Pons (tissue), 1 donor: ENCODE measurements at places on chromosomes 4 and X.

GRCh38 chr4:129429581-129430320, 333.8 kb downstream of the C4orf33 start:
- DNase-seq, result no peak

- DNase-seq, result no peak
These were observed 133.6 kb upstream of the MAMLD1 start for GRCh38 chrX:150229481-150229880.

- DNase-seq, result no peak
These were observed 327.8 kb downstream of the DHX15 start for GRCh38 chr4:24256547-24256946.

DNA sequence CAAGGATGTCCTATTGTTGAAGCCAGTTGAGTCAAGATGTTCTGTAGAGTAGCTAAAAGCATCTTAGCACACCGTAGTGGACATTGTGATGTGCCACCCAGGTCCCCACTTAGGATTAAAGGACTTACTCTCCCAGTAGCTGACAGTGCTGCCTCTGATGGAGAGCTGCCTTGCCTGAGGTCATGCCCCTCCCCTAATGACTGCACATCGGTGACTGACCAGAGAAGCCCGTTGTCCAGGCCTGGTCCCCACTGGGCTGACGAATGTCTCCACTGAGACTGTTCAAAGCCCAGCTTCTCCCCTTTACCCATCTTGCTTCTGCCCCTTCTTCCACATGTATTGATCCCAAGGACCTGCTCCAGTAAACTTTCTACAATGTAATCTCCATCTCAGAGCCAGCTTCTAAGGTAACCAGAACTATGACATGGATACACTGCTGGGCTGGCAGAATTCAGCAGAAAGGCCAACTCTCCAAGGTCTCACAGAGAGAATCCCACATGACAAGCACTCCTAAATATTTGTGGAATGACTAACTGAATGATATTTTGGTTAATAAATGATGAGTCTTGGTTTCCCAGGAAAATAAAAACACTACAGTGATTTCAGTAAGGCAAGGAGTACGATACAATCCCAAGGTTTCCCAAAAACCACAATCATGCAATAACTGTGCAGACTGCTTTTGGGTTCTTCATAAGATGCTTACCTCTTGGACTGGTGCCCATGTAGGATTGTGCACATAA, 82.4 kb upstream of the TMEM150C start:
- DNase-seq, result no peak

- DNase-seq, result peak; percentile 85
These were observed 788 bp downstream of the SAP30 start for GRCh38 chr4:173371292-173372192.

DNA sequence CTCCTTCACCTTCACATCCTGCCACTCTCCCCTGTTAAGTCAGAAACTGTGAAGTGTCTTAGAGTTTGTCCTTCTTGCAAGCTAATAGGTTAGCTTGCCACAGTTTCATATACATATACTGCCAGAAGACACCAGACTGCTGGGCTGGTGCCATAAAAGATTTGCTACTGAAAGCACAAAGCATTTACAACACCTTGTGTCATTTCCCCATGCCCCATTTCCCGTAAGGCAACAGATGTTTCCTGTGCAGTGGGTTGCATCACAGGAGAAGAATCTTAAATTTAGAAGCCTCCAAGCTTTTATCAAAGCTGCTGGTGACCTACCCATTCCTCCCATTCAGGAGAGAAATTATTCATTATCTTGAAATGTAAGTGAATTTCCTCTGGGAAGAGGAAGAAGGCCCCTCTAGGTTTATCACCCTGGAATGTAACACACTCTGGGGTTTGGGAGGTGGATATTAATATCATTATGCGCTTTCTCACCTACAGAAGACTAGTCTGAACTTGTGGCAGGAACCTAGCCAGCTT, 34.5 kb upstream of the RAB33B start:
- peak; percentile 88 for DNase-seq

DNA sequence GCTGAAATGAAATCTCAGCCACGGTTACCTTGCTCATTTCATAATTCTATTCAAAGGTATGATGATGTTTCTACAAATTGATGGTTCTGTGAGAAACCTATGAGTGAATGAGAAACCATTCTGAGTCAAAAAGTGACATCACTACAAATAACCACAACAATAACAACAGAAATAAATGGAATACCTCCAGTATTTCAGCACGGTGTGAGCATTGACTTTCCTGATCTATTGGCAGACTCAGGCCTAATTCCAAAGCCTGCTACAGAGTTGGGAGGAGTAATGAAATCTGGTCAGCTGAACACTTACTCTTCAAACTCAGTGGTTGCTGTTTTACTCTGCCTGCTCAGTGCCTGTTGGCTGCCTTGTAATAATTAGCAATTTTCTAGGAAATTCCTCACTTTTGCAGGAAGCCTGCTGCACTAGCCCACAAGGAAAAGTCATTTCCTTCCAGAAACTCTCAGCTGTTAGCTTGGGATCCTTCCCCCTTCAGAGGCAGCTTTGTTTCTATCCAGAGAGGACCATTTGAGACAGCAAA, 18.8 kb upstream of the SYNPO2 start:
- no peak for DNase-seq

- no peak for DNase-seq
These were observed 383.4 kb downstream of the ANKRD50 start for GRCh38 chr4:124329134-124329533.

GRCh38 chrX:5307416-5307815, 921.3 kb downstream of the NLGN4X start:
- no peak for DNase-seq

DNA sequence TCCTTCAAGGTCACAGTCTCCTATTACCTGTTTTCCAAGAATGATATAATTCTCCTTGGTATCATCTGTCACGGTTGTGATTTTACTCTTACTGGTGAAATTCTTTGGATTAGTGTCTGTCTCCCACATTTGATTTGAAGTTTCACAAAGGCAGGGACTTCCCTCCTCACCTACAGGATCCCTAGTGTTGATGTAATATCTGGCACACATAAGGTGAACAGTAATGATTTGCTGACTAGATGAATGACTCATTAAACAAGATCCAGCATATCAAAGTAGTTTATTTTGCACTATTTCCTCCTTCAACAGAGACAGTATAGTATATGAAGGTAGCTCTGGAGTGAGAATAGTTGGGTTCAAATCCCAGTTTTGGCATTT, 135.3 kb upstream of the IL1RAPL2 start:
- no peak for DNase-seq

DNA sequence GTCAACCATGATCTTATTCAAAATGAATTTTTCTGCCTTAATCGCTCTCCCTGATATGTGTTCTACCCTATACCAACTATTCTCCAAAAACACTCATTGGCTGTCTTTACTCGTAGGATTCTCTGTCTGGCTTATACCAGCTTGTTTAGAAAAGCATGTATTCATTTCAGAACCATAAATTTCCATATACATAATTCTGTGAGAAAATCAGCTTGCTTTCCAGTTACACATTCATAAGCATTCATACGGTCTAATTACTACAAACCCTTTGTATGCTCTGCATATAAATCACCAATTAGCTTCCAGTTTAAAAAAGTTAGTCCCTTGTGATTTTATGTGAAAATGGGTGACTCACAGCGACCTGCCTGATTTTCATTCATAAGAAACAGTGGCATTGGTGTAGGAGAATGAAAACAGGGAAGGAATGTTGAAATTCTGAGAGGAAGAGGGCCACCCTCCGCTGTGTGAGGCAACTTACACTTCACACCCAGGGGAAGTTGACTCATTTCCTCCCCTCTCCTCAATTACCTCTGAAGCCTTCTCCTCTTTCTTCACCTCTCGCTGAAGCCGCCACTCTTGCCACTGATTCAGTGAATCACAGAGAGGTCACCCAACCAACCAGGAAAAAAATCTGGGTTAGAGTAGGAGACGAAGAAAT, 63.3 kb downstream of the MEPE start:
- DNase-seq, result peak; percentile 69

- DNase-seq, result no peak
These were observed 6.8 kb upstream of the G3BP2 start for GRCh38 chr4:75679876-75680575.

- no peak for DNase-seq
These were observed 802 bp downstream of the RFC1 start for GRCh38 chr4:39365360-39365759.

- no peak for DNase-seq
These were observed 41.5 kb downstream of the DTHD1 start for GRCh38 chr4:36322921-36323354.

DNA sequence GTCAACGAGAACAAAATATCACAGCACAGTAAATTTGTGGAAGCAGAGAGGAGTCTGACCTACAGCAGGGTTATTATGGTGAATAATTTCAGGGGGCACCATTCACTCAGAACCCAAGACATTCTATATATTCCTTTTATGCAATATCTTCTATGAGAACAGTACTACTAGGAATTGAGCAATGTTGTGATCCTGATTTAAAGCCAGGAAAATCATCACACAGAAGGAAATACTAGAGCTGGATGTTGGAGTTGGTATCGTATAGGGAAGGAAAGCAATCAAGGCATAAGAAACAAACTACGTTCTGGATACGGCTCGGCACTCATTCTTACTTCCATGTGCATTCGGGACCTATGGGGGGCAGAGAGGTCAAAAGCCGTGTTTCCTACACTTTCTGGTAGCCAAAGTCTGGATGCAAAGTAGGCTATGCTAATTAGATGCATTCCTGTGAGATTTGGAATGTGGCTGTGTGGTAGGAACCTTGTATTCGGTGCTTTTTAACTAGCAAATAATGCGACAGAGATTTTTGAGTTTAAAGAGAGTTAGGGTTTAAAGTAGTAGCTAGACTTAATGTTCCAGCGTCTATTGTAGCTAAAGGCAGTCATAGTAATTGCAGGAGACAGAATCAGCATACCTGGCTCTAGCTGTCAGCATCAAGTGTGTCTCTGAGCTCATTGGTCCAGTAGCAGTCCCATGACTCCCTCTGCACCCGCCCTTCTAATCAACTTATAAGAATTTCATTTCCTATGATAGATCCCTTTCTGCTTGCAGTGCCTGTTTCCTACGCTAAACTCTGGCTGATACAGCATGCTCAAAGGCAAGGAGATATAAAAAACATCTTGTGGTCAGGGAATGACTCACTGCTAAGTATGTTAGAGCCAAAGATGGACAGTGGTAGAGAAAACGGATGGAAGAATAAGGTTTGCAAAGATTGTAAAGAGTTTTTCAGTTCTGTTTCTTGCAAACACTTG, 43.3 kb upstream of the PDGFC start:
- no peak for DNase-seq

DNA sequence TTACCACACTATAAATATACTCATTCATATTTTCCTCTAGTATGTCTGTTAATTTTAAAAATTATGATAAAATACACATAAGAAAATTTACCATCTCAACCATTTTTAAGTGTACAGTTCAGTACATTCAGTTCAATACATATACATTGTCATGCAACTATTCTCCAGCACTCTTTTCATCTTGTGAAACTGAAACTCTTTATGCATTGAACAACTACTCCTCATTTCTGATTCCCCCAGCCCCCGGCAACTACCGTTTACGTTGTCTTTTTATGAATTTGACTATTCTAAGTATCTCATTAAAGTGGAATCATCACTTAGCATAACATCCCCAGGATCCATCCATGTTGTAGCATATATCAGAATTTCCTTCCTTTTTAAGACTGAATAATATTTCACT, 8.7 kb downstream of the SMARCAD1 start:
- no peak for DNase-seq

DNA sequence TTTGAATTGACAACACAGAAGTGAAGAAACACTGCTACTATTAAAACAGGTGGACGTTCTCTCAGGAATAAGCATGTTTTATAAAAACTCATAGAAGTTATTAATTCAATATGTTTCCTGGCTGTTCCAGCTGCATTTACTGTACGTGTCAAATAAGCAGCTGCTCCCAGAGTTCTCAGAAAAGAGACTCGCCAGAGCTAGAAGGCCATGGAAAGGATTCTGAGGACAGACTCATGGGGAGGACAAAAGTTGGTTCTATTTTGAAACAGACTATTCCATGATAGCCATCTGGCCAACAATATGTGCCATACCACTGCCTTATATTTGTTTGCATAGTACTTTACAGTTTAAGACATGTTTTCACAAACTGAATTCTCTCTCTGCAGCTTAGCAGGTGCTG, 136.5 kb downstream of the NR3C2 start:
- DNase-seq, result no peak

DNA sequence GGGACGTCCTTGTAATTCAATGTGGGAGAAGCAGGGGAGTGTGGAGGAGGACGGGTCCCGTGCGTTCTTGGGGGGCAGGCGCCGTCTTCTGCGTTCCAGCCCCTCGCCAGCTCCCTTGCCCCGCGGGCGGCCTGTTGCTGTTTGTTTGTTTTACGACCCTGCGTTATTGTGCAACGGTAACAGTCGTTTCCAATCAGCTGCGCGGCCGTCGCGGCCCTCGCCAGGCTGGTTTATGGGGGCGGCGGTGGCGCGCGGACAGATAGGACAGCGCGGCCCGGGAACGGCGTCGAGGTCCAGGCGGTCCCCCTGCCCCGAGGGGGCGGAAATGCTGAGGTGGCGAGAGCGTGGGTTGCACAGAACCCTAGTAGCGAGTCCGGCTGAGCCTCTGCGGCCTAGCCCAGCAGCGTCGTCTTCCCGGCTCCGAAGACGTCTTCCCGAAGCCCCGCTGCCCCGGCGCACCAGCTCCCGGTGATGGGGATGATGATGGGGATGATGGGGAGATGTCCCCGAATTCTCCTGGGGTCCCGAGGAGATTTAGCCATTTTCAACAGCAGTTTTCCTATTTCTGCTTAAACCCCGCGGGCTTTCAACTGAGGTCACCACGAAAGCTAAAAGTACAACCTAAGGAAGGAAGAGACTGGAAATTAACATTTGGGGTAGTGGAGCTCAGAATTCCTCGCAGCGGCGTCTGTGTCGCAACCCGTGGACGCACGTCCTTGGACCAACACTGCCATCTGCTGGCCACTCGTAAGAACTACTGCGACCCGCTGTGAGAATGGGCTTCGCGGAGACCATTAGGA, 4.8 kb downstream of the PDGFRA start:
- DNase-seq, result peak; percentile 73

DNA sequence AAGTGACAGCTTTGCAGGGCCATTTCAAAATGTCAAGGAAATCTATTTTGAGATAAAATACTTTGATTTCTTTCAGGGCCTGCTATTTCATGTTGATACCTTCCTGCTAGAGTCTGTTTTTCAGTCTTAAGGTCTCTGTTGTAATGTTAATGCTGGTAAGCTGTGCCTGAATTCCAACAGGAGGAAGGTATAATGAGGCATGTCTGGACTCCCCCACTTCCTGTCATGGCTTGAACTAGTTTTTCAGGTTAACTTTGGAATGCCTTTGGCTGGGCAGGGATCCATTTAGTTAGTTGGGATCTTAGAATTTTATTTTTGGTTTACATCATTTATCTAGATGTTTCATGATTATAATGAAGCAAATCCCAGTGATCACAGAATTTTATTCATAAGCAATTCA, 279.0 kb downstream of the CFAP47 start:
- no peak for DNase-seq

DNA sequence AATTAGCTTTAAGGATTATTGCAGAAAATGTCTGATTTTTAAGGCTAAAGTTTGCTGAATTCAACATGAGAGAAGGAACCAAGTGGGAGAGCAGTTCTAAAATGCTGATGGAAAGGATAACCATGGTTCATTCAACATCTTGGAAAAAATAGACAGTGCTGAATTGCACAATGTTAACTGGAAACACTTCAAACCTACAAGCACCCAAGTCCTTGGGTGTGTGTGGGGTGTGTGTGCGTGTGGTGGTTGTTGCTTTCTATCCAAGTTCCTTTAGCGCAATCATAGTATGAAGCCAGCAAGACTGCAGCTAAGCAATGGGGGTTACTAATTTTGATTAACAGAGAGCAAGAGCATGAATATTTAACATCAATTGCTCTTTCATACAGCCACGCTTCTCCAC, 29.3 kb upstream of the SCOC start:
- no peak for DNase-seq

- no peak for DNase-seq
These were observed 789.2 kb downstream of the KLHL13 start for GRCh38 chrX:117327373-117327772.
